ENCODE measurements at places on chromosomes 7 and 10.

DNA sequence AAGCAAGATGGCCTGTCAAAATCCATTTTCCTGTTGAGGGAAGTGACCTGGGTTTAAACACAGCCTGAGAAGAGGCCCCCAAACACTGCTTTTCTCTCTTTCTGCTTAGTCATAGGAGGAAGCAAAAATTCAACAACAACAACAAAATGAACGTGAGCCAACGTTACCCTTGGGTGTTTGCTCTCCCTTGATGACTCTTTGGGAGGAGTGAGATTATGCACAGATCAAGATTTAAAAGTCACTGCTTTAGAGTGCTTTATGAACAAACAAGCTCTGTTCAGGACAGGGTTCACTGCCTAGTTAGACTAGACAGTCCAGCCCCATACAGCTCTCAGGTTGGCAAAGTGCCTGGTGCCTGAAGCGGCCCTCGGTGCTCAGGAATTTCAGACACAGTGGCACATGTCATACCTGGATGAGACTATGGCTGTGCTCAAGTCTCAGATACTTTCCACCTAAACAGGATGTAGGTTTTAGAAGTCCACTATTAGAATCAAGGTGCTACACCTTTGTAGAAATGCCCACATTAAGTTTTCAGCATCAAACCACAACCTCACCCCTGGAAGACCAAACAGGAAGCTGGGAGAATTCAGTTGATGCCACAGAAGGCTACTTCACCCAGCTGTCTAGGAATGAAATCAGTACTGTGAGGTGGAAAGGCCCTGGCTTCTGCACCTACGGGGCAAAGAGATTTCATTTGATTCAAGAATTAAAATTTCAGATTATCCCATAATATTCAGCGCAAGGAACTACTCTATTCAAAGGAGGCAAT lies 38.7 kb downstream of the DENND11 start:
- ATAC-seq, result no peak

DNA sequence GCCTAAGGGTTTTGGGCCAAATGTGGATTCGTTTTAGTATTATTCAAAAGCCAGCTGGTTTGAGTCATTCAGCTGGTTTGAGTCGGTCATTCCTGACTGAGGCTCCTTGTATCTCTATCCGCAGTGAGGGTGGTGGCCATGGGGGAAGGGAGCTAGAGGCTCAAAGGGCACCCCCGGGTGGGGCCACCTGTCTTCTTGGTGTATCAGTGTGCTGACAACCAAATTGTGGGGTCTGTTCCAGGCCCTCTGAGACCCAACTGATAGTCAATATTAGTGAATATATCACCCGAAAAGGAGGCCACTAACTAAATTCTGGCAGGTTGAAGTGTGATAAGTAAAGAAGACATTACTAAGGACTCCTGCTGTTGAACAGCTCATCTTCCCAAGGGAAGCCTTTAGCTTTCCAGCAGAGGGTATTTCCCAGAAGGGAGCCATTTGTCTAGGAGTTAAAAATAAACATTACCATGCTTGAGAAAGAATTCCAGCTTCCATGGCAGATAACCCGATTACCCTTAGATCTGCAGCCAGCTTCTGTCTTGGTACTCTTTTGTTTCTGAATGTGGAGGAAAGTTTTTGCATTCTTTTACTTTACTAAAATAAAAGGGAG lies 29.9 kb upstream of the DDX50 start:
- ATAC-seq, result no peak

GRCh38 chr7:117096942-117097341 lies 143.6 kb downstream of the ST7 start:
- no peak for ATAC-seq

GRCh38 chr10:58693919-58694318 lies 181.2 kb downstream of the BICC1 start:
- no peak for ATAC-seq

DNA sequence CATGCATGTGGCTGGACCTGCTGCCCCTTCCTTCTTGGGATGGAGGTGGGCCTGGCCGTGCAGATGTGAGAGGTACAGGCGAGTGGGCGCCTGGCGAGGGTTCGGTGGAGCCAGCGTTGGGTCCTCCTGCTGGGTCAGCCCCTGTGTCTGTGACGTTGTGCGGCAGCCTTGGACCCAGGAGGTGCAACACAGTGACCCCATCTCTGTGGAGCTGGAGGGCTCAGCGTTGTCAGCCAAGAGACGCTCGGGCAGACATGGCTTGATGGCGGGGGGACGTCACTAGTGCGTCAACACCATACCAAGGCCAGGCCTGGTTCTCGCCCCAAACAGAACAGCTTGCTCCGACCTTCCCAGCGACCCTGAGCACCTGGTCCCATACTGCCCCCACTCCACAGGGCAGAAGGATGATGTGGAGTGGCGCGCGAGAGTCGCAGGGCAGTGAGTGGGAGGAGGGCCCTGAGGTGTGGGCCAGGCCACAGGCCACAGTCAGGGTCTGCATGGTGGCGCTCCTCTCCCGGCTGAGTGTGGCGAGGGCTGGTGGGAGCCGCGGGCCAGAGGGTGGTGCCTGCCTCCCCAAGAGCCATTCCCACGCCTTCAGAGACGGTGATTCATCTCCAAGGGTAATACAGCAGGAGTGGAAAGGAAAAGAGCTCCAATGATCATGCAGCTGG lies 184.4 kb downstream of the DNAJB6 start:
- ATAC-seq, result no peak

DNA sequence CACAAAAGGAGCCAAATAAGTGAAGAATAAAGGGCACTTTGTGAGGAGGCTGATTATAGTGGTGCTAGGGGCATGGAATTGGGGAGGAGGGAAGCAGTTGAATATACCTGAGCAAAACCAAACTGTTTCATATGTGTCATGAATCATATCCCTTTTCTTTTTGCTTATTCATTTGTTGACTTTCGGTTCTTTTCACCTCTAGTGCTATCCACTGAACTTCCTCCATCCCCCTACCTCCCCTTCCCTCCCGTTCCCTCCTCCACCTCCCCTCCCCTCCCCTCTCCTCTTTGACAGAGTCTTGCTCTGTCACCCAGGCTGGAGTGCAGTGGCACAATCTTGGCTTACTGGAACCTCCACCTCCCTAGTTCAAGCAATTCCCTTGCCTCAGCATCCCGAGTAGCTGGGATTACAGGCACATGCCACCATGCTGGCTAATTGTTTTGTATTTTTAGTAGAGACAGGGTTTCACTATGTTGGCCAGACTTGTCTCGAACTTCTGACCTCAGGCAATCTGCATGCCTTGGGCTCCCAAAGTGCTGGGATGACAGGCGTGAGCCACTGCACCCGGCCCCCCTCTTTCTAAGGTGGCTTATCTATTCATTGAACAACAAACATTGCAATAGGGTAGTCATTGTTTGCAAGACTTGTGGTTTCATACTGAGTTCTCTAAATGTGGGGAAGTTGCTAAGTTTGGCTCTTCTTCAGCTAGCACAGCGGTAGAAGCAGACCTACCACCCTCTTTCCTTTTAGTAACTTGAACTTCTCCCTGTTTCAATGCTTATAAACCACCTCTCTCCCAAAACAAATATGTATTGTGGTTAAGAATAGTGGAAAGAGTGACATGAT lies 150.4 kb upstream of the PRPS1L1 start:
- ATAC-seq, result peak; percentile 92

- ATAC-seq, result no peak
Measured at GRCh38 chr7:148626828-148627227, 36.3 kb downstream of the C7orf33 start.

DNA sequence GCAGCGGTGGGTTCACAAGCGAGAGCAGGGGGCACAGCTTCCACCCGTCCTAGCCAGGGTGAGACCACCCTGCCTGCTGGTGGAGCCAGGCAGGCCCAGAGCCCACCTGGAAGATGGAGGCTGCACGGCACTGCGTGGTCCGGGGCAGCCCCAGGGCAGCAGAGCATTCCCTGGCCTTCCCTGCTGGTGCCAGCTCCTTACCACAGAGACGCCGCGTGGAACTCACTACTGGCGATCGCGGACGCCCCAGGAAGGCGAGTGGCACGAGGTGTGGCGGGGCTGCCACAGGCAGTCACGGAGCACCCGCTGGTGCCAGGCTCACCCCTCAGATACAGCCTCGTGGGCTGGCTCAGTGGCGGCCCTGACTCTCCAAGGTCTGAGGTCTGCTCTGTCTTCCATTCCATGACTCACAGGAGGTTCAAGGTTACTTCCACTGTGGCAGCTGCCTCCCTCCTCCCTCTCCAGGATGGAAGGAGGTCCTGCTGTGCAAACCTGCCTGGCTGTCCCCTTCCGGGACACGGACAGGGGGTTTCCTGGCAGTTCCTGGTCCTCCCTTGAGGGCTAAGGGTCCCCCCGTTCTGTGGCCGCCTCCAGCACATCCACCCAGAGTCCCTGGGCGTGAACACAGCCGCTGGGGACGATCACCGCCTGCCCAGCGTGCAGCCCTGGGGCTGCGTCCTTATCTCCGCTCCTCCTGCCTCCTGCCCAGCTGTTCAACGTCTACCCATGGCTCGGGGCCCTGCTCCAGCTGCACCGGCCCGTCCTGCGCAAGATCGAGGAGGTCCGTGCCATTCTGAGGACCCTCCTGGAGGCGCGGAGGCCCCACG lies 3.1 kb downstream of the CYP2W1 start:
- ATAC-seq, result no peak

Measured in stimulated activated memory B cell treated with anti-CD40 and anti-IgM and Interleukin-4, amounts not matched to agents 10 μg/mL and 1 μg/mL and 100 μg/mL, for 72 hours (primary cell).